ENCODE measurements at places on chromosomes 7 and 10.

- DNase-seq = no peak
Observed at GRCh38 chr7:11701829-11702560, 130.0 kb downstream of the THSD7A start.

GRCh38 chr10:22049635-22050034, 46.1 kb upstream of the DNAJC1 start:
- no peak for DNase-seq

DNA sequence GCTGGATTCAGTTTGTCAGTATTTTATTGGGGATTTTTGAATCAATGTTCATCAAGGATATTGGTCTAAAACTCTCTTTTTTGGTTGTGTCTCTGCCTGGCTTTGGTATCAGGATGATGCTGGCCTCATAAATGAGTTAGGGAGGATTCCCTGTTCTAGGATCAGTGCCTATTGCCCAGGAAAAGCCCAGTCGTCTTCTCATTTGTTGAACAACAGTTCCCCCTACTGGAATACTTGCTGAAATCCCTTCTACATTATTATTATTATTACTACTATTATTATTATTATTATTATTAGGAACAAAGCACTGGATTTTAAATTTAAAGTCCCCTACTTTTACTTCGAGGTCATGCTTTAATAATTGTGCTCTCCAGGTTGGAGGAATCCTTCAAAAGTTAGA, 528.9 kb downstream of the MAGI2 start:
- DNase-seq = no peak

- peak; percentile 50 for DNase-seq
Observed at GRCh38 chr10:73998929-73999691, 1.2 kb downstream of the VCL start.

DNA sequence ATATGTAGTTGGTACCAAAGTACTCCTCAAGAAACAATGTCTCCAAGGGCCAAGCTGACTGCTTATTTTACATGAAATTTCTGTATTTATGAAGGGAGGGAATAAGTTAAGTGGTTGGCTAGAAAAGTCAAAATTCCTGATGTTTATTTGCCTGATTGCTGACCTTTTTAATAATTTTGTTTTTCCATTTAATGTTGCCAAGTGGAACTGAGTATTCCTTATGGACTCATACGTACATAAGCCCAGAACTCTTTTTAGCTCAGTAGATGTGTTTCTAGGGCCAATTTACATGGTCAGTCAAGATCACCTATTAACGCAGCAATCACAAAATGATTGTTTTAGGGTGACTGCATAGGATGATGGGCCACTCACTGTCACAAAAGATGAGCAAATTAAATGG, 78.3 kb upstream of the FZD8 start:
- DNase-seq = no peak

GRCh38 chr10:6987536-6987945, 407.5 kb upstream of the PRKCQ start:
- DNase-seq = peak; percentile 40

GRCh38 chr7:105028004-105028403, 14.0 kb downstream of the KMT2E start:
- DNase-seq = no peak

GRCh38 chr10:89159316-89159715, 47.8 kb downstream of the CH25H start:
- no peak for DNase-seq

DNA sequence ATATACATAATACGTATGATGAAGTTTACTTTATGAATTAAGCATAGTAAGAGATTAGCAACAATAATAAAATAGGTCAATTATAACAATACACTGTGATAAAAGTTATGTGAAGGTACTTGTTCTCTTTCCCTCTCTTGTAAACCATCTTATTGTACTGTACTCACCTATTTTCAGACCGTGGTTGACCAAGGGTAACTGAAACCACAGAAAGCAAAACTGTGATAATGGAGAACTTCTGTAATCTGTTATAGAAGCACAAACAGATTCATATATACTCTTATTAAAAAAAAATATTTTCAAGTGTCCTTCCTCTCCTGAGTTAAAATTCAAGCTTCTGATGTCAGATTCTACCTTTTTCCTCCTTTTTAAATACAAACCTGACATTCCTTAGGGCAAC, 1247.8 kb upstream of the SORCS1 start:
- DNase-seq = no peak

- DNase-seq = no peak
Observed at GRCh38 chr10:90969947-90970673, 49.2 kb upstream of the ANKRD1 start.

GRCh38 chr7:81209059-81209458, 290.2 kb upstream of the SEMA3C start:
- no peak for DNase-seq

GRCh38 chr7:76352193-76352592, 6.6 kb downstream of the YWHAG start:
- no peak for DNase-seq

- no peak for DNase-seq
Observed at GRCh38 chr10:126597211-126597610, 73.3 kb downstream of the C10orf90 start.

DNA sequence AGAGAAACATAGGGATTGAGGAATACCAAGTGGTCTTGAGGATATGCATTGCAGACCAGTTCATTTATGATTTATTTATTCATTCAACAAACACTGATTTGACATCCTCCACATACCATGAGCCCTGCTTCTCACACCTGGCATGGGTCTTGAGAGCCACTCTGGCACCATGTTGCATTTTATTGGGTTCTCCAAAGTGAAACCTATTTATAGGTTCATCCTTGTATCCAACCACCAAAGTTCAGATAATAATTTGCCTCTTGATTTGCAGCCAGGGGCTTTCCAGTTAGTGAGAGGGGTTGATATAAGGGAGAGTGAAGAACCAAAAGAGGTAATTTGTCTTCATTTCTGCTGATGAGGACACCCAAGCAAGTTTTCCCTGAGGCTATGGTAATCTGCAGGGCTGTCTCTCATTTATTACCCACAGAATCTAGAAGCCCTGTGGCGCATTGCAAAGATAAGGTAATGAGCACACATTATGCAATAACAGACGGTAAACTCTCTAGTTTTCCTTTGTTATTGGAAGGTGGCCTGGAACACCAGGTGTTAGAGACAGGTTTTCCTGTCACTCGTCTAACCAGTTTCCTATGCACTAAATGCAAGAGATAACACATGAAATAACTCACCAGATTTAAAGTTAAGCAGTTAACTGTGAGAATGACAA, 28.8 kb upstream of the ICA1 start:
- DNase-seq = no peak

- peak; percentile 55 for DNase-seq
Observed at GRCh38 chr7:143263266-143264195, at the start of gene GSTK1. Gene GSTK1 (plus strand): TSS chr7:143263441. CDS start chr7:143263514, 73 bp downstream.

- DNase-seq = no peak
Observed at GRCh38 chr10:58003945-58004344, 263.7 kb downstream of the IPMK start.

- DNase-seq = no peak
Observed at GRCh38 chr7:149733924-149734790, 39.2 kb downstream of the ZNF467 start.

DNA sequence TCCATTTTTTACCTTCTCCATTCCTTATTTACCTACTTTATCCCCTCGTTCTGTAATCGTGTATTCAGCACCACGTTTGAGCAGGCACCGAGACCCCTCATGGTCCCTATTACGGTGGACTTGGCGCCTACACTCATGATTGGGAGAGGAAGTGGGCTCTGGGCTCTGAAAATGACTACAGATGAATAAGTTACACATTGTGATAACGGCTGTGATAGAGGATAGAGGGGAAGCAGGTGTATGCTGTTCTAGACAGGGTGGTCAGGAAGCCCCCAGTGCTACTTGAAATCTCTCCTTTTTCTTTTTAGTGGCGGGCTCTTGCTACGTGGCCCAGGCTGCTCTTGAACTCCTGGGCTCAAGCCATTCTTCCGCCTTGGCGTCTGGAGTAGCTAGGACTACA, 59.8 kb downstream of the CAMK1D start:
- DNase-seq = no peak

- no peak for DNase-seq
Observed at GRCh38 chr10:59047957-59048618, 128.4 kb upstream of the PHYHIPL start.

DNA sequence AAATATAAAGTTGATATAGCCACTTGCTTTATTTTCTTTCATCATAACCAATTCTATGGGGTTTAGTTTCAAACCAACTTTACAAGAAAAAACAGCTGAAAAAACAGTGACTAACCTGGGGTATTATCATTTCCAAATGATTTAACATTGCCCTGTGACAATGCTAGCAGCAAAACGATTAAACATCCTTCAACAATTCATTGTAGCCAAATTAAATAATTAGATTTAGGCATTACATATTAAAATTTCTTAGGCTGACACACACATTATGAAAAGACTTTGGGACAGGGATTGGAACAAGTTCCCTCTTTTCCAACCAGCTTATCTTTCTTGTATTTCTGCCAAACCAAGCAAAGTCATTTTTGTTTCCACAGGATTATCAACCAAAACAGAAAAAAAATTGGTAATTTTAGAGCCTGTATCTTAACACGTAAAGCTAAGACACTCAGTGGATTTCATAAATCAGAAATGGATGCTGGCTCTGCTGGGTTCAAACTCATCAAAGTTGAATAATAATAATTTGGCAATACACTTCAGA, 84.0 kb downstream of the SEMA3D start:
- no peak for DNase-seq
